Spleen (tissue), 13 donors: ENCODE measurements at places on chromosomes 4 and X. TPM values are rescaled to one million over a fixed set of nuclear protein-coding genes. Genes with fewer than 3 reads are reported as not detected.

GRCh38 chr4:109171070-109171469 lies 131.4 kb downstream of the COL25A1 start:
- no peaks in the 10 kb centered on the region for H3K27me3 ChIP-seq

DNA sequence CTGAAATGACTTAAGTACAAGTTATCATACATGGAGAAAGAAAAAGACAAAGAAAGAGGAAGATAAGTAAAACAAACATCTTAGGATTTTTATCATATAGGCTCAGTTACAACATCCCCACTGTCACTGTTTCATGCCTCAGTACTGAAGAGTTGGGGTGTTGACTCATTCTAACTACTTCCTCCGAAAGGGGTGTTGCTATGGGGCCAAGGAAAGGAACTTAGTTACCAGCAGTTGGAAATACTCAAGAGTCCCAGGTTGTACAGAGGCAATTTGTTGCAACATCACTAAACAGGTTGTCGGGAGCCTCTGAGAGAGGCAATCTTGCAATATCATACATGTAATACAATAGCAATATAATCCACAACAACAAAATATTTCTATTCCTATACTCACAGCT lies 1264.7 kb downstream of the PCDH7 start:
- H3K36me3 ChIP-seq: no peaks in the 10 kb centered on the region
- no peak for DNase-seq
- no peak overlapping the region for H3K4me3 ChIP-seq
- H3K27me3 ChIP-seq: no peaks in the 10 kb centered on the region

- no peak overlapping the region for H3K27ac ChIP-seq
- H3K27me3 ChIP-seq: no peaks in the 10 kb centered on the region
- H3K4me3 ChIP-seq: no peak overlapping the region
- H3K4me1 ChIP-seq: peaks cover 18% of the 10 kb centered on the region
- DNase-seq: no peak
These were observed 114.3 kb downstream of the ELOVL6 start for GRCh38 chr4:110084154-110084553.

GRCh38 chrX:1025413-1025812 lies 187.0 kb downstream of the CRLF2 start:
- H3K36me3 ChIP-seq: no peaks in the 10 kb centered on the region
- H3K4me1 ChIP-seq: peaks cover 6% of the 10 kb centered on the region
- no peaks in the 10 kb centered on the region for H3K27me3 ChIP-seq

DNA sequence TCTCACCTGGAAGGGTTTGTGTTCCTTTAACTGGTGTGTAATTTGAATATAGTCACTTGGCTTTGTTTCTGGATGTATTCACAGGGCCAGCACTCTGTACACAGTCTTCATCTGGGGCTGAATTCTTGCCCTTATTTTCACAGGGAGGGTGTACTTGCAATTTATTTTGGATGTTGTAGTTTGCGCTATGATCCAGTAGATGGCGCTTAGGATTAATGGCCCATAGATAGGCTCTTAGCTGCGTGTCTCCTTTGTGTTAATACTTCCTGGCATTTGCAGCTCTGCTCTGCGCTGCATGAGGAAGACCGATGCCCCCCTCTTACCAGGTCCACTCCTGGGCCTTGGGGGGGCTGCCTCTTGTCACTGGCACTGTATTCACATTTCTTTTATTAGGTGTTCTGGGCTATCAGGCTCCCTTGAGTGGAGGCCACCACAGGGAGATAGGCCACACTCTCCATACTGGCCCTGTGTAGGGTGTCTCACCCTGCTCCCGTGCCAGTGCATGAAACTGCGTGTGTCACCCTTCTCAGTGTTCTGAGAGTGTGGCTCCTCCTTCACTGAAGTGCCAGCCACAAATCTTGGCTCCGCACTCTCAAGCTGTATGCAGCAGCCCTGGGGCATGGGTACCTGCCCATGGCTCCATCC lies 562.2 kb downstream of the ZIC3 start:
- DNase-seq: no peak
- H3K36me3 ChIP-seq: no peaks in the 10 kb centered on the region
- no peak overlapping the region for H3K4me3 ChIP-seq
- no peaks in the 10 kb centered on the region for H3K4me1 ChIP-seq
- H3K27me3 ChIP-seq: no peaks in the 10 kb centered on the region
- no peak overlapping the region for H3K27ac ChIP-seq

DNA sequence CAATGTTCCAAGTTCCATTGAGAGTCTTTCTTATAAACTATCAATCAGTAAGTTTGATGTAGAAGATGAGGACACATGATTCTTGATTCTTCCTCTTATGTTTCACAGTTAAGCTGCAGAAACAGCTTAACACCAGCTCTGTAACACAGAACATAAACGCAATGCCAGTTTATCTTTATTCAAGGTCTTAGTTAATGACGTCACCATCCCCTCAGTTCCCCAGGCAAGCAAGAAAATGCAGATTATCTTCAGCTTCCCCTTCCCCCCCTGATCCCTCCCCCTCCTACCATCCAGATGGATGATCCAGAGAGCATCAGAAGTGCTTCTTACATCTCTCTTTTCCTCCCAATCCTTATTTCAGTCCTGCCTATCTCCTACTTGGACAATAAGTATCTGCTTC lies 4.4 kb upstream of the SH3RF1 start:
- H3K27ac ChIP-seq: no peak overlapping the region
- DNase-seq: no peak
- peaks cover 17% of the 10 kb centered on the region for H3K27me3 ChIP-seq

Gene ZNF674
- 0.80 TPM for polyA plus RNA-seq

Gene ALB
- polyA plus RNA-seq: 0.58 TPM
